T-helper 17 cell (primary cell): ENCODE measurements at places on chromosomes 2 and 18.
A peak's percentile ranks its signal among the peaks of the same experiment; 100 is the strongest.

- H3K4me1 ChIP-seq: peaks cover 46% of the 10 kb centered on the region
- DNase-seq: peak; percentile 23
- H3K4me3 ChIP-seq: peak within 1 kb of the TSS; percentile 92
- H3K27ac ChIP-seq: peak within 1 kb of the TSS; percentile 99
- peaks cover 4% of the 10 kb centered on the region for H3K36me3 ChIP-seq
Measured at GRCh38 chr2:227813562-227814353, at the start of gene CCL20. Gene CCL20, plus strand, starts transcription at chr2:227813842. Its CDS starts 70 bp downstream, at chr2:227813912.

GRCh38 chr18:59938676-59939075, 38.9 kb downstream of the PMAIP1 start:
- peaks cover 2% of the 10 kb centered on the region for H3K4me1 ChIP-seq
- no peak overlapping the region for H3K4me3 ChIP-seq
- peaks cover 19% of the 10 kb centered on the region for H3K27me3 ChIP-seq
- no peak for DNase-seq

DNA sequence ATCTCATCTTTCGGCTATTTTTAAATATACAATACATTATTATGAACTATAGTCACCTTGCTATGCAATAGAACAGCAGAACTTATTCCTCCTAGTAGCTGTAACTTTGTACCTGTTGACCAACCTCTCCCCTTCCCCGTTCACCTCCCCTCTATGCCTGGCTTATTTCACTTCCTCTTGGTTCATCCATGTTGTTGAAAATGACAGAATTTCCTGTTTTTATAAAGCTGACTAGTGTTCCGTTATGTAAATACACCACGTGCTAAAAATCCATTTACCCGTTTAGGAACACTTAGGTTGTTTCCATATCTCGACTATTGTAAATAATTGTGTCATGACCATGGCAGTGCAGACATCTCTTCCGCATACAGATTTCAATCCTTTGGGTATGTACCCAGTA, 10.3 kb downstream of the ALPI start:
- H3K4me1 ChIP-seq: no peaks in the 10 kb centered on the region
- H3K36me3 ChIP-seq: no peaks in the 10 kb centered on the region
- DNase-seq: no peak
- peaks cover 31% of the 10 kb centered on the region for H3K27me3 ChIP-seq
- no peak overlapping the region for H3K4me3 ChIP-seq
- H3K27ac ChIP-seq: no peak overlapping the region

- DNase-seq: no peak
- no peak overlapping the region for H3K4me3 ChIP-seq
- H3K27ac ChIP-seq: no peak overlapping the region
Measured at GRCh38 chr2:142134911-142135310, 4.1 kb upstream of the LRP1B start.

- H3K27me3 ChIP-seq: no peaks in the 10 kb centered on the region
- no peak overlapping the region for H3K27ac ChIP-seq
- no peaks in the 10 kb centered on the region for H3K4me1 ChIP-seq
- no peak for DNase-seq
Measured at GRCh38 chr18:79763407-79763806, 34.3 kb upstream of the KCNG2 start.

DNA sequence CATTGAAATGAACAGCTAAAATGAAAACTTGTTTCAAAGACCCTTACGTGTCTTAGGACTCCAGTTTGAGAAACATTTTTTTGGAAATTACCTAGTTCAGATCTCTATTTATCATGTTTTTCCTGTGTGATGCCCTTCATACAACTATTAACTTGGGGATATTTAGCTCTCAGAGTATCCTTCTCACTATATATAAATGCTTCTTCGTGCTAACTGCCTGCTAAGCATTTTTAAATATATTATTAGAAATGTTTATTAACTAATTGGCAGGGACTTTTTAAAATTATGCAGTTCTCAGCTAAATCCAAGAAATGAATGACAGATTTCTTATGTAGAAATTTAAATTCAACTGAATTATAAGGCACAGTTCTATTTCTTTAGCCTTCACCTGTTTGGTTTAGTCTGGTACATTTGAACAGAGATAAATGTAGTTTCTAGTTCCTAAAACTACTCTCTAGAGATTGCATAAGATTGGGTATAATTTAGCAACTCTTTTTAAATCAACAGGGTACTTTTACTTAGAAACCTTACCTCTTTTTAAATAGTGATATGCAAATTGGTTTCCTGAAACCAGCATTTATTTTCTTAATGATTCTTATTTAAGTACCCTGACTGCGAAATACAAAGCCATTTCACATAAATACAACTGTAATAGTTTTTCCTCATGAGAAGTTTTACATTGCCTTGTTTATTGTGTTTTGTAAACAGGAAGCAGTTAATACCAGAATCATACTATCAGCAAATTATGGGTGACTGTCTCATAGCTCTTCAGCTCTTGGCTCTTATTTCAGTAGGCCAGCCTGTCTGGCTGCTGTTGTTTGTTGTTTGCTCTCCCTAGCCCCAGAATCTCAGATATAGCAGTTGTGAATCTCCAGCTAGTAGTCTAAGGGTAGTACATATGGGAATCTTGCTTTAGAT, 140.7 kb downstream of the PTRHD1 start:
- H3K36me3 ChIP-seq: peaks cover 5% of the 10 kb centered on the region
- no peak overlapping the region for H3K4me3 ChIP-seq
- H3K4me1 ChIP-seq: peaks cover 14% of the 10 kb centered on the region

GRCh38 chr2:63192169-63192888, 141.7 kb downstream of the OTX1 start:
- no peak overlapping the region for H3K27ac ChIP-seq
- no peak for DNase-seq
- H3K4me3 ChIP-seq: no peak overlapping the region
- H3K27me3 ChIP-seq: no peaks in the 10 kb centered on the region

DNA sequence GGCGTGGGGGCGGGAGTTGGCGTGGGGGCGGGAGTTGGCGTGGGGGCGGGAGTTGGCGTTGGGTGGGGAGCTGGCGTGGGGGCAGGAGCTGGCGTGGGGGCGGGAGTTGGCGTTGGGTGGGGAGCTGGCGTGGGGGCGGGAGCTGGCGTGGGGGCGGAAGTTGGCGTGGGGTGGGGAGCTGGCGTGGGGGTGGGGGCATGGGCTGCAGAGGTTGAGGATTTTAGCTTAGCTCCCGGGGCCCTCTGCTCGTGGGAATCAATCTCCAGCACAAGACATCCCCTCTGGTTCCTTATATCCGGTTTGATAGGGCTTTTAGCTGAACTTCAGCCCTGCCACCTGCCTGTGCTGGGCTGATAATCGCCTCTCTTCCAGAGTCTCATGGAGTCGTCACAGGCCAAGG, 177.0 kb downstream of the LDLRAD4 start:
- no peaks in the 10 kb centered on the region for H3K36me3 ChIP-seq
- no peak for DNase-seq
- H3K27me3 ChIP-seq: no peaks in the 10 kb centered on the region
- peaks cover 23% of the 10 kb centered on the region for H3K4me1 ChIP-seq

- H3K27me3 ChIP-seq: peaks cover 21% of the 10 kb centered on the region
- no peak overlapping the region for H3K27ac ChIP-seq
- H3K4me3 ChIP-seq: no peak overlapping the region
- H3K36me3 ChIP-seq: peaks cover 3% of the 10 kb centered on the region
- no peak for DNase-seq
Measured at GRCh38 chr2:16680304-16680703, 14.7 kb upstream of the CYRIA start.

DNA sequence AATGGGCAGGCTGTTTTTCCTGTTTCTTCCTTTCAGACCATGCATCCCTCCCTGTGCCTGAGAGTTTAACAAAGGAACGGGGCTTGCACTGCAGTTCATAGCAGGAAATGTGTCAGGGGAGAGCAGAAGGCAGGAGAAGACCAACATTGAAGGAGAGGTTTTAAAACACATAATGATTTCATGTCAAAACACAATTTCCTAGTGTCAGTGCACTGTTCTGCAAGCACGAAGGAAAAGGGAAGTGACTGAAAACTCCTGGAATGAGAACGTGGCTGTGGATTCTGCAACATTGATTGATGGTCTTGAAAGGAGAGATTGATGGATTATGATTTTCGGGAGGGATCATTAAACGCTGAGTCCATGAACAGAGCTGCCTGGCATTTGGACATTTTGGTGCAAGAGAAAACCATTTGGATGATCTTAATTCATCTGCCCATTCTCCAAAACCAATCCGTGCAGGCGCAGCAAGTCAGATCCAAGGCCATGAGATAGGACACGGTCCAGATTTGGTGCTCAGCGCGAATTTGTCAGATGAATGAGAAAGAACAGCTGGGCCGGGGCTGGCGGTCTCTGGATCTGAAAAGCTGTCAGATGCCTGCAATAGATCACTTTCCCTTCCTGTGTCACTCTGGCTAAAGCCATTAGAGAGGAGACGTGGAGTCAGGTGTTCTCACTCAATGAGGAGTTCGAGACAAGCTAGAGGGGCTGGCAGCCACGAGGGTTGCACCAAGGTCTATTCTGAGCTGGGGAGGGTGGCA, 38.4 kb downstream of the C1QL2 start:
- no peak overlapping the region for H3K4me3 ChIP-seq
- H3K36me3 ChIP-seq: no peaks in the 10 kb centered on the region
- H3K4me1 ChIP-seq: no peaks in the 10 kb centered on the region
- DNase-seq: no peak
